Pons (tissue), 1 donor: ENCODE measurements at places on chromosomes 2 and 18.

DNA sequence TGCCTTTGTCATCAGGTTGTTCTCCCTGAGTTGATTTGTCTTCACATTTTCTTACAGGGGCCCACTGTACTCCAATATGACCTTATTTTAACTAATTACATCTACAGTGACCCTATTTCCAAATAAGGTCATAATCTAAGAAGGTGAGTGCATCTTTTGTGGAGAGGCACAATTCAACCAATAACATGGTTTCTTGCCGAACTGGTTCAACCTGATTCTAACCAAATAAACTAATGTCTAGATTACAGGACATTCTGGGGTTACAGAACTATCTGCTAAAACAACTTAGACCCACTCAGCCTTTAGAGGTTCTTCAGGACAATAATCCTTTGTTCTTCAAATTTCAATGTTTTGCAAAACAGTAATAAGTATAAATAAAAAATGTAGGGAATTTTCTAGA lies 496.5 kb upstream of the SOX11 start:
- no peak for DNase-seq

DNA sequence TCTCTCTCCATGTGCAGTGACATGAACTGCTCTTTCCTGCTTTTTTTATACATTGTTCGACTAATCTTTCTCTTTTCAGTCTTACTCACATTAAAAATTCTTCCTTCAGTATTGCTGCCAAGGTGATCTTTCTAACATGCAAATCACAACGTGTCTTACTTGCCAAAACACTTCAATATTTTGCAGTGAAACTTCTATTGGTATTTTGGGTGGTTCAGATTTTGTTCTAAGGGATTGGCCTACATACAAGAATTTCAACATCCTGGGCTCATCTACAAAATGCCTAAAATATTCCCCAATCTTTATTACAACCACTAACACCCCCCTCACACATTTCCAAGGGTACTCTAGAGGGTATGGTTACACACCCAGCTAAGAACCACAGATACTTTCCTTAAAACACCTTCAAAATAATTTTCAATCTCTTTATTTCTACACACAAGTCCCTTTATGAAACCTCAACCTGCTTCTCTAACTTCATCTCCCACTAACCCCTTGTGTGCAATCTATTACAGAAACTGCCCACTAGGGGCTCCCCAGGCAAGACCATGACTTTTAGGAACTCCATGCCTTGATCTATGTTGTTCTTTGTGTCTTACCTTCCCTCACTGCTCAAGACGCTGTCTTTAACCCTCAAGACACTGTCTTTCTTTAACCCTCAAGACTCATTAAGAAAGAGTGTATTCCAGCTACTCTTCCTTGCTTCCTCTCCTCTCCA lies 50.9 kb downstream of the COL3A1 start:
- no peak for DNase-seq

- peak; percentile 39 for DNase-seq
Measured at GRCh38 chr18:77632758-77633157, 383.1 kb downstream of the GALR1 start.

GRCh38 chr18:75291460-75291859 lies 80.9 kb downstream of the TSHZ1 start:
- DNase-seq = no peak

- DNase-seq = no peak
Measured at GRCh38 chr2:70463997-70464396, 89.6 kb downstream of the TGFA start.

DNA sequence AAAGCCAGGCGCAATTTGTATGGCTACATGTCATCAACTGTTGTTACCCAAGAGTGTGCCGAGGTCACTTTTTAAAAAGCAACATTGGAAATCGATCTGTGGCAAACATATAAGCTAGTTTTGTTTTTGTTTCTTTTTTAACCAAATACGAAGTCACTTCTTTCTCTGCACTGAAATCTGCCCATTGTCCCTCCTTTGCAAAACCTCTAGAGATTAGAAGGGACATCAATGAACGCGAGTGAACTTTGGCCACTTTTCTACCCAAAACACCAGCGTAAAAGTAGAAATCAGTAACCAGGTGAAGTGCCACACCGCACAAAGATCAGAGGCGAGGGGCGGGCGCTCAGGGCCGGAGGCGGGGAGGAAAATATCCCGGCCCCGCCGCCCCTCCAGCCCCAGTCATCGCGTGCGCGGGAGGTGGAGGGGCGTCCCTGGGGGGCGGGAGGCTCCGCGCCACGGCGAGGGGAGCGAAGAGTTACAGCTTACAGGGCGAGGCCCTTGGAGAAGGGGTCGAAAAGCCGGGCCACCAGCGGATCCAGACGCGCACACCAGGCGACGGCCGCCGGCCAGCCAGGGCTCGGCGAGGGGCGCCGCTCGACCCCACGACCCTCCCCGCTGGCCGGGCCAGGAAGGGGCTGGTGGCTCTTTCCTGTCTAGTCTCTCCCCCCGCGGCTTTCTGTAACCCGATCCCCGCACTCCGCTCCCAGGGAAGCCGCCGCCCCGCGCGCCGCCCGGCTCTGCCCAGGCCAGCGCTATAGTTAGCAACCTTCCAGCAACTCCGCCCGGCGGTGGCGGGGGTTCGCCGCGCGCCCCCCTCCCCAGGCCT lies 993 bp downstream of the RBMS1 start:
- DNase-seq = no peak

- no peak for DNase-seq
Measured at GRCh38 chr2:157940024-157940423, 63.9 kb upstream of the ACVR1 start.

GRCh38 chr2:39225567-39225966 lies 18.2 kb downstream of the CDKL4 start:
- no peak for DNase-seq

GRCh38 chr2:8575038-8575833 lies 106.6 kb upstream of the ID2 start:
- peak; percentile 37 for DNase-seq

GRCh38 chr18:13549880-13550232 lies 176.5 kb downstream of the FAM210A start:
- no peak for DNase-seq

DNA sequence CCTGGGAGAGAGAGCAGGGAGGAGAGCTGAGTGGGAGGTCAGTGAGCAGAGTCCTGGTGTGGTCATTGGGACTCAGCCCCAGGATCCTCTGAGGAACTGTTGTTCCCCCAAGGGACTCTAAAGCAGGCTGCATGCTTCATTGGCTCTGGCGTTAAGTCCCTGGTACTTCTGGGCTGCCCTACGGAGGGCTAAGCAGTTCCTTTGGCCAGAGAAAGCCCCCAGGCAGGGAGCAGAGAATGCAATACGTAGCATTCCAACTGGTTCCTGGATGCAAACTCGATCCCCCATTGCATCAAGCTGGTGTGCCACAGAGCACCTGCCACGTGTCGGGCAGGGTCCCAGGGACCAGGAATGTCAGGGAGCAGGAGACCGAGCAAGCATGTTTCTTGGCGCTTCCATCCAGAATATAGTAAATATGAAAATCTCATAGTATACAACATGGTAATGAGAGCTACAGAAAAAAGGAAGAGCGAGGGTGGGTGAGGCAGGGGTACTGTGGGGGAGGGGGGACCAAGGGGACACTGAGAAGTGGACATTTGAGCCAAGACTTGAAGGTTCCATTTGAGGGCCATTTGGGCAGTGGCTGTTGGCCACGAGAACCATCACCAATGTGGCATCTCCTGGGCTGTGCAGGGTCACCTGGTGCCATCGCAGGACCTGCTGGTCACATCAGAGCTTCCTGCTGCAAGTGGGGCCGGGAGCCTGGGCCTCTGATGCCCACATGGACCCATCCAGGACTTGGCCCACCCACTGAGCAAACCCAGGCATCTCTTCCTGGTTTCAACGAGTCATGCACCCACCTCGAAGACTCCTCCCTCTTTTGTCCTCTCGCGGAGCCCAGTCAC lies 160.4 kb downstream of the ASB1 start:
- no peak for DNase-seq

DNA sequence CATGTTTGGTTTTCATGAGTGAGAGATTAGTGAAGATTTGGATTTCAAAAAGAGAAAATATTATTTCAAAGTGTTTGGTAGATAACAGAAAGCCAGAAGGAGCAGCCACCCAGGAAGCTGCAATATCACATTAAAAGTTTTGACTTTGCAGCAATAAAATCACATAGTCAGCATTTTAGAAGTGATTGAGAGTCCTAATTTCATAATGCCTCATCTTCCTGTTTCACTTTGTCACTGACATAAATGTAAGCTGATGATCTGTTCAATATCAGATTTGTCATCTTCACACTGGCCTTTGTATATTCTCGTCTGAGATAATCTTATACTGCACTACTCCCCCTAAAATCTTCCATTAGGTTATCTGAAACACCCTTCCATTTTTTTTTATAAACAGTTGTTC lies 690.5 kb downstream of the ADCYAP1 start:
- DNase-seq = no peak

DNA sequence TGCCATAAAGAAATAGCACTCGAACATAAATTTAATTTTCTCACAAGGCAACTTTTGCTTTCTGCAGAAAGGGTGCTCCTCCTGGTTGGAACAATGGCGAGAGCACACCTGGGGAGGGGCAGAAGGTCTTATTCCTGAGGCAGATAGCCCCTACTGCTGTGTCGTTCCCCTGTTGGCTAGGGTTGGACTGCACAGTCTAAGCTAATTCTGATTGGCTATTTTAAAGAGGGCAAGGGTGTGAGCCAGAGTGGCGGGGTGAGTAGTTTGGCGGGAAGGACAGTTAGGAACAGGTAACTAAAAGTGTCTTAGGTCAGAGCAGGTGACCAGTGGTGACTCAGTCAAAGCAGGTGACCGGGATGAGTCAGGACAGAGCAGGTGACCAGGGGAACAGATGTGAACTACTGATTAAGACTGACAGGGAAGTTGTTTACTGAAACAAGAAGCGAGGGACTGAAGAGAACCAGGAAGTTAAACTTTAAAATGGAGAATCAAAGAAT lies 49.7 kb upstream of the AGAP1 start:
- DNase-seq = no peak

DNA sequence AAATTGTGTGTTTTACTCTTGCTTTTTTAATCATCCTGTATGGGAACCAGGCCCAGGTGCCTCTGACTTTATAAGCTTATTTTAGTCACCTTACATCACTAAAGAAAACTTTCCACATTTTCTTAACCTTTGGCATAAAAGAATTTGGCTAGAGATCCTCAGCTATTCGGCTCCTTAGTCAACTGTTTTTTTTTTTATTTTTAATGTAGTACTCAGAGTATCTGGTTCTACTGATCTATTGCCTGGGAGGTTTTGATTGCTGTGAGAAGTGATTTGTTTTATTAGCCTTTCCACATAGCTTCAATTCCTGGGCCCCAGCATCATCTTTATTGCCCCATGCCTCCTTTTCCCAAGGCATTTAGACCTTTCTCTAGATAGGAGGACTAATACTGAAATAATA lies 121.0 kb downstream of the MYO1B start:
- no peak for DNase-seq
